LNCaP clone FGC (cell line): ENCODE measurements at places on chromosomes 5 and 9.

GRCh38 chr9:112571624-112572355 lies 85.2 kb downstream of the KIAA1958 start:
- DNase-seq = no peak

DNA sequence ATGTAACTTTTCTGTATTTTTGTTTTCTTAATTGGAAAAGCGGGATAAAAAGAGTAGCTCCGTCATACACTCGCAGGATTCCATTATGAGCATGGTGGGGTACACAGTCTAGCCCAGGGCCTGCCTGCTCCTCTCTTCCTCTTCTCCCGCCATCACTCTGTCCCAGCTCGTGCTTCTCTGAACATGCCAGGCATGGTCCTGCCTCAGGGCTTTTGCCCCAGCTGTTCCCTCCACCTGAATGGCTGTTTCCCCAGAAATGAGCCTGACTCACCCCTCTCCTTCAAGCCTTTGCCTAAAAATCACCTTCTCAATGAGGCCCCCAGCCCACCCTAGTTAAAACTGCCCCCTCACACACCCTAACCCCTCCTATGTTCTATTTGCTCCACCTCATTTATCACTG lies 4.5 kb downstream of the CORO2A start:
- DNase-seq = no peak

DNA sequence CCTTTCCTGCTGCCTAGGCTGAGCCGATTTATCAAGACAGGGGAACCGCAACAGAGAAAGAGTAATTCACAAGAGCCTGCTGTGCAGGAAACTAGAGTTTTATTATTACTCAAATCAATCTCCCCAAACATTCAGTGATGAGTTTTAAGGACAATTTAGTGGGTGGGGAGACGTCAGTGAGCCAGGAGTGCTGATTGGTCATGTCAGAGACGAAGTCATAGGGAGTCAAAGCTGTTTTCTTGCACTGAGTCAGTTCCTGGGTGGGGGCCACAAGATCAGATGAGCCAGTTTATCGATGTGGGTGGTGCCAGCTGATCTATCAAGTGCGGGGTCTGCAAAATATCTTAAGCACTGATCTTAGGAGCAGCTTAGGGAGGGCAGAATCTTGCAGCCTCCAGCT lies 19.0 kb downstream of the SNX24 start:
- DNase-seq = no peak

DNA sequence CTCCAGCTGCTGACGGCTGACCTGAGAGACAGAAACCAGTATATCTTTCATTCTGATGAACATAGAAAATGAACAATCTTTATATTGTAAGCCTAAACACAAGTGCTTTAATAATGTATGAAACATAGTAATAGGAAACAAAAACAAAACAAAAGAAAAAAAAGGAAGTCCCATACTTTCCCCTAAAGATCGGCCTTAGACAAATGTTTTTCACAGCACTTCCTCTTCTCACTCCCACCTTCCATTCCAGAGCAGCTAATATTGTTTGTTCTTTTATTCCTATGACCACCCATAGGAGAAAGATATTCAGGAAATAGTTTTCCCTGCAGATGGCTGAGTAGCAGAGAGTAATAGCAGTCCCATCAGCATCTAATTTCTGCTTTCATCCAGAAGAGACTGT lies 194.4 kb upstream of the SLC27A6 start:
- no peak for DNase-seq

DNA sequence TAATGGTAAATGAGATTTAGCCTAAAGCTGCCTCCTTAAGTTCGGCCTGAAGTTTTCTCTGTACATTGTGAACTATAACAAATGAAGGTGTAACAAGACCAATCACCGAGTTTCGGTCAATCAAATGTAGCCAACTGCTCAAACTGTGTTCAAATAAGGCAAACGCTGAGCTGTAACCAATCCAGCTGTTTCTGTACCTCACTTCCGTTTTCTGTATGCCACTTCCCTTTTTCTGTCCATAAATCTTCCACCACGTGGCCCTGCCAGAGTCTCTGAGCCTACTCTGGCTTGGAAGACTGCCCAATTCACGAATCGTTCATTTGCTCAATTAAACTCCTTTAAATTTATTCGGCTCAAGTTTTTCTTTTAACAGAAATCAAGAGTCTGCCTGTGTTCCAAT lies 193.5 kb upstream of the KLF9 start:
- DNase-seq = no peak

- DNase-seq = peak; percentile 56
These were observed 63.6 kb upstream of the IL17B start for GRCh38 chr5:149442563-149443182.

- DNase-seq = no peak
These were observed 492 bp downstream of the RABL6 start for GRCh38 chr9:136808075-136808805.

GRCh38 chr9:15246708-15247107 lies 60.3 kb downstream of the TTC39B start:
- no peak for DNase-seq

- DNase-seq = no peak
These were observed 70.1 kb upstream of the MEF2C start for GRCh38 chr5:88952996-88953643.

- DNase-seq = no peak
These were observed 158.9 kb downstream of the APBA1 start for GRCh38 chr9:69513141-69513820.

GRCh38 chr5:168869615-168870227 lies 290.6 kb upstream of the PANK3 start:
- DNase-seq = no peak

DNA sequence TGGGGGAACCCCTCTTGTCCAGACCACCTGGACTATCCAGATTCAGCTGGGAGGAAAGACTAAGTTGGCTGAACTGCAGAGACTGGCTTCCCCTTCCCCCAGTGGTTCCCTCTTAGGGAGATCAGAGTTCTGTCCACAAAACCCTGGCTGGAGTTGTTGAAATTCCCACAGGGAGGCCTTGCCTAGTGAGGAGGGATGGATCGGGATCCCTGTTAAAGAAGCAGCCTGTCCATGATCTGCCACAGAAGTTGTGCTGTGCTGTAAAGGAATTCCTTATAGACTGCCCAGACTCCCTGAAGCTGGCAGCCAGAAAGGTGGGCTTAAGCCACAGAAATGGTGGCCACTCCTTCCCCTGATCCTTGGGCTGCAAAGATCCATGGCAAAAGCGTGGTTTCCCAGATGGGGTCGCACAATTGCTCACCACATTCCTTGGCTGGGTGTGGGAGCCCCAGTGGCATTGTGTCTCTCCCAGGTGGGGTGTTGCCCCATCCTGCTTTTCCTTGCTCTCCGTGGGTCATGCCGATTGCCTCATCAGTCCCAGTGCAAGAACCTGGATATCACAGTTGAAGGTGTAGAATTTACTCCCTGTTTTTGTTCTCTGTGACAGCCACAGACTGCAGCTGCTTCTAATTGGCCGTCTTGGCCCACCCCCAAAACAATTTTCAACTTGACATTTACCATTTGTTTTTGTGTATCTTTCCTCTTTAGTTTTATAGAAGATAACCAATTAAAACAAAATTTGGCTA lies 342.4 kb downstream of the FGF10 start:
- no peak for DNase-seq

DNA sequence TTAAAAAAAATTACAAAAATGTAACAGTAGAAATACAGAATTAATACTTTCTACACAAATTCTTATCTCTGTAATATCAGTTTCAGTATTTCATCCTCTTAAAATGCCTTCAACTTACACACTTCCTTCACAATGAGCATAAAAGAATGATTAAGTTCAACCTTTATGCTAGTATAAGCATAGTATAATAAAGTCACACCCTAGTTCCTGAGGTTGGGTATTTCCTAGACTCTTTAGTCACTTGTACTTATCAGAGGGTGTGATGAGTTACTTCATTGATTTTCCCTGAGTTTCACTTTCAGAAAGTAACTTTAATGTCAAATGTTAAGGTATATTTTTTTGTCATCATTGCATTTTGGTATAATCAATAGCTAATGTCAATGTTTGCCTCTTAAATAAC lies 302.4 kb downstream of the PDE4D start:
- DNase-seq = no peak

DNA sequence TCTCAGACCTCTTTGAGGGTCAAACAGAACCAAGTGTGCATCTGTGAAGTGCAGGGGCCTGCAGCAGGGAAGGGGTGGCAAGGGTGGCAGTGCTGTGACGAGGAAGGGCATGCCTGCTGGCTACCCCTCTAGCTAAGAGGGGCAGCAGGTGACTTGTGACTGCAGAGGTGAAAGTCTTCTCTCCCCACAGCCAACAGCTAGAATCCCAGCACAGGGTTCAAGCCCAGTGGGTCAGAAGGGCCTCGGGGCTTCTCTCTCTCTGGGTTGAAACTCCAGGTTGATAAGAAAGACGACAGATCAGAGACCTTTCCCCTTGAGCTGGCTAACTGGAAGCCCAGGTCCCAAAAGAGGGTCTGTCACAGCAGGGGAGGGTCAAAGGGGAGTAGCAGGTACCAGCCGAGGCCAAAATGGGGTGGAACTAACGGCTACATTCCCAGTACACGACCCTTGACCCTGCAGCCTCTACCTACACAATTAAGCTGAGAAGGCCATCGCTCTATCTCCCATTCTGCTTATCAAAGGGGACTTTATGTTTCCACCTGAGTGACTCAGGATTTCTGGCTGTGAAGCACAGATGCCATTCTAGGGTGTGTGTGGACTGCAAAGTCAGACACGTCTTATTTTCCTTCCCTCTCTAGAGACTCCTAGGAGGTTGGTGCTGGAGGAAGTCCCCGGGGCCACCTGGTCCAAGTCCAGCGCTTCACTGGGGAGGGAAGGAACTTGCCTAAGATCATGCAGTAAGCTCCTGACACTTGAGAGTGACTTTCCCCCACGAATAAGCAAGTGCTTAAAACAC lies 14.6 kb downstream of the ANKS6 start:
- DNase-seq = no peak

DNA sequence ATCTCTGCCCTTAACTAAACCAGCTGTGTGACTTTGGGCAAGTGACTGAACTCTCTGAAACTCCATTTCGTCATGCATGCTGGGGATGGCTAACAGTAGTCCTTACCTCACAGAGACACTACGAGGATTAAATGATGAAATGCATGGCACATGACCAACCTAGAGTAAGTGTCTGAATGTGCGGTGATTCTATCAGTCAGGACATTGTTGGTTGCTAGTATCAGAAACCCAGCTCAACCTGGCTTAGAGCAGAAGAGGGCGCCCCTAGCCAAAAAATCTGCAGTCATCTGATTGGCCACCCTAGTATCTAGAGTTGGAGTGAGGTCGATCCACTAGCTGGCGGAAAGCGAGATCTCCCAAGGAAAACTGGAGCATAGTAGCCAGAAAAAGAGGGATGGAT lies 25.2 kb downstream of the NEURL1B start:
- DNase-seq = no peak

- DNase-seq = no peak
These were observed 25.6 kb downstream of the MED27 start for GRCh38 chr9:132054024-132054423.

- DNase-seq = no peak
These were observed 81.2 kb downstream of the TTLL11 start for GRCh38 chr9:122011818-122012498.

GRCh38 chr5:5043346-5043745 lies 96.8 kb upstream of the ADAMTS16 start:
- DNase-seq = no peak

DNA sequence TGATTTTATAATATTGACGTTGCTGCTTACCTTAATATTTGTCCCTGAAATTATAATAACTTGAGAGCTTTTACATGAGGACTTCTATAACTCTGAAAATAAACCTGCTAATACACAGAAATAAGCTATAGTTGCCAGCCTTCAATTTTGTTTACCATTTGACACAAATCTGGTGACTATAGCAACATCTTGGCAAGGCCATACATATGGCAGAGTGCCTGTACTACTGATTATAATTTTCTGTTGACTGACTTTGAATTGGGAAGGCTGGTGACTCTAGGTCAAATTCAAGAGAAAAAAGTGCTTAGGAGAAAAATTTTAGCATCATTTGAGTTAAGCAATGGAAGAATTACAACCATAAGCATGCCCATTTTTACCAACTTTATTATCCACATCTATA lies 581.4 kb upstream of the PTPRD start:
- peak; percentile 83 for DNase-seq

DNA sequence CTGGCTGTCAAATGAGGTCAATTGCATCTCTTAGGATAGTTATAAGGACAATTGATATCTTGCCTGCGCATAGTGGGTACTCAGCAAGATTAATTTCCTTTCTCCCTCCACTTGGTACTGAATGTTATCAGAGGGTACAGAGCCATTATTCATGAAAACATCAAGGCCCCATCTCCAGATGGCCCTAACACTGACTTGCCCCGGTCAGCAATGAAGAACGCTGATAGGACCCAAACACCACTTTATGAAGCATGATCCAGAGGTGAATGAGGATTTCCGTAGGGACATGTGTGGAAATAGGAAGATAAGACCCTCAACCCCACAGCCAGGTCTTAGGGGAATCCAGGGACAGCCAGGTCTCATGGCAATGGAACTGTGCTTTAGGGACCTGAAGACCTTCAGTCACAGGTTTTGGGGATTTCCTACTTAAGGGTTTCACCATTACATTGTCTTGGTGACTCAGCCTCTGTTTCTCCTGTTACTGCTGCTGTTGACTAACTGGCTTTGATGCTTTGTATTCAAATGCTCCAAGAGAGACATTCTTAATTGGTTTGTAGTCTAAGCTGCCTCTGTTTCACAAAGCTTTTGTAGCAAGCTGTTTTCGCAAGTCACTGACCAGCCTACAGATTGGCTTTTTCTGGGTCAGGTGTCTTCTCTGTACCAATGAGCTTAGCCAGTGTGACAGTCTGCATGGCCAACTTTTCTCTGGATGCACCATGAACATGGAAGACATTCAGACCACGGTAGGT lies 35.3 kb upstream of the IQGAP2 start:
- no peak for DNase-seq

- DNase-seq = no peak
These were observed 196.1 kb downstream of the GAS1 start for GRCh38 chr9:86751207-86751606.

DNA sequence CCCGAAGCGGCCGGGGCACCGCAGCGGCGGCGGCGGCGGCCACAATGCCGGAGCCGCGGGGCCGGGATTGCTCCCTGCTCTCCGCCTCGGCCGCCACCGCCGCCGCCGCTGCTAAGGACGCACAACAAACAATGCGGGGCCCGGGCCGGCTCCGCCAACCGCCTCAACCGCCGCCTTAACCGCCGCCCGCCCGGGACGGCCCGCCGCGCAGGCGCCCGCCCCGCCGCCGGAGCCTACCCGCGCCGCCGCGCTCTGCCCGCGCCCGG lies 254 bp downstream of the STRBP start:
- no peak for DNase-seq

- DNase-seq = no peak
These were observed 190.2 kb downstream of the TRPM6 start for GRCh38 chr9:74697535-74697934.

GRCh38 chr9:127282611-127283010 lies 18.0 kb downstream of the GARNL3 start:
- DNase-seq = no peak

DNA sequence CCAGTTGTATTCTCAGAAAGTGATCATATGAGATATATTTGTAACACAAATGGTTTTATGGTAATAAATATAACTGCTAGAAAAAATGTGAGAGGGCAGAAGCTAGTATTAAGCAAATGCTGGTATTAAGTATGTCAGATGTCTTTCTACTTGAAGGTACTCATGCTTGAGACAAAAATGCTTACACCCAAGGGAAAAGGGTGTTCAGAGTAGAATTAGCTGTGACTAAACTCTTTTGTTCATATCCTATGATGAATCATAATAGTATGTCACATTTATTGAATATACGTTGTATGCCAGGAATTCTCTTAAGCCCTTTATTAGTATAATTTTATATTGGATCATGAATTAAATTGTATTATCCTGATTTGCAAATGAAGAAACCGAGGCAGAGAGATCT lies 2.2 kb downstream of the ADGRV1 start:
- DNase-seq = no peak

GRCh38 chr5:177432143-177432838 lies 5.8 kb downstream of the GRK6 start:
- no peak for DNase-seq

- DNase-seq = no peak
These were observed 104.6 kb downstream of the DMRT2 start for GRCh38 chr9:1154739-1155138.
